Sigmoid colon (tissue), 7 donors: ENCODE measurements at places on chromosomes 12 and 14.

- DNase-seq, result no peak
Observed at GRCh38 chr12:39443929-39444209, 949 bp upstream of the KIF21A start.

- no peak for DNase-seq
Observed at GRCh38 chr14:43147485-43147884, 1359.6 kb downstream of the FSCB start.

DNA sequence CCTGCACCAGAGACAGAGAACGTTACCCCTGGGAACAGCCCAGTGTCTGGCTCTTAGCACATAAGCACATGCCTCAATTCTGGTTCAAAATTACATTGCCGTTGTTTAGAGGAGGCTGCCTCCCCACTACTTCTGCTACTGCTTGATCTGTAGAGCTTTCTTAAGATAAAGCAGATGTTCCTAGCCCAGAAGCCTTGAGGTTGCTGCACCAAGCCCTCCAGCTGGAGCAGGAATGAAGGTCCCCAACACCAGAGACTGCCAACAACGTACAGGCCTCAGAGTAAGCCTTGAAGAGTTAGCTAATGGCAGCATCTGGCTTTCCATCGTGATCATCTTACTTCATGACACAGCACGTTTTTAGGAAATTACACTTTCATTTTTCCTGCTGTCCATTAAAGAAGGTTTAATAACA lies 34.7 kb upstream of the AMIGO2 start:
- DNase-seq, result no peak

DNA sequence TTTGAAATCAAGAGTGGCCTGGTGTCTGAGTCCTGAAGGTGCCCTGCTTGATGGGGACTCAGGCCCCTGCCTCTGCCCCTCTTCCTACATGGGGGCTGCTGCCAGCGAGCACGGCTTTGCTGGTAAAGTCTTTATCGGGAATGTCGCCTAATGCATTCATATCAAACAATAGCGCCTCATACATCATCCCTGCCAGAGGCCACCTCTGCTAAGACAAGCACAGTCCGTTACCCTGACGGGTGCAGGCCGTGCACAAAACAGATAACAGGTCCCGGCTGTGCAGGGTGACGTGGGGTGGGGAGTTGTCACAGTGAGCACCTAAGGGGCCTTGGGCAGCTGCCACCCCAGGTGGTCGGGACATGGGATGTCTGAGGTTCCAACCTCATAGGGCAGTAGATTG lies 68.4 kb upstream of the FAM222A start:
- DNase-seq, result no peak

DNA sequence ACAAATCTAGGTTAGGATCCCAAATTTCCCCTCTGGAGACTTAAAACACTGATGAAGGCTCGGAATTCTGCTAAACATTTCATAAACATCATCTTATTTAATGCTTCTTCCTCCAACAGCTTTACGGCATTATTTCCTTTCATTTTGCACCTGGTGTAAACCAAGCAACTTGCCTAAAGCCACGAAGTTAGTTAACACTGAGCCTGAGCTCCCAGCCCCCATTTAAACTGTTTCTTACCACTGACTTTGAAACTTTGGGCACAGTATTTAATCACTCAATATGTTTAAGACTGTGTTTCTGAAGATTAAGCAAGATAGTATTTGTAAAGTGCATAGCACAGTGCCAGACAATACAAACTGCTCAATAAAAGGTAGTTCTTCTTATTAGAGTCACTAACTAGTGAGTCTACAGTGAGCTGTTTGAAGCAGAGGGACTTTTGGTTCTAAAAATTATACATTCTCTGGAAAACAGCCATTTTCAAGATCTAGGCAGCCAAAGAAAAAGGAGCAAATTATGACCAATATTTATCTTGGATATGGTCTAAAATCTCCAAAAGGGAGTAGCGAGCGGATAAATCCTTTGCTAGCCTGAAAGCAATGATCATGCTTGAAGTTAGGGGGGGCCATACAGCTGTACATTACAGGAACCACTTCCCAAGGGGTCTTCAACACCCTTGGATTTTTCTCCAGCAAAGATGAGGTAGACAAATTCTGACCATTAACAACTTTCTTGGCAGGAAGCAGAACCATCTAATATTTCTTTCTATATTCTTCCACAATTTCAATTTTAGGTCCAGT lies 4.0 kb downstream of the EGLN3 start:
- no peak for DNase-seq

GRCh38 chr12:123839826-123840225 lies 77.7 kb downstream of the DNAH10 start:
- no peak for DNase-seq

GRCh38 chr12:42076976-42077375 lies 67.7 kb downstream of the GXYLT1 start:
- DNase-seq, result no peak

- no peak for DNase-seq
Observed at GRCh38 chr14:84343656-84344055, 1186.3 kb upstream of the FLRT2 start.

DNA sequence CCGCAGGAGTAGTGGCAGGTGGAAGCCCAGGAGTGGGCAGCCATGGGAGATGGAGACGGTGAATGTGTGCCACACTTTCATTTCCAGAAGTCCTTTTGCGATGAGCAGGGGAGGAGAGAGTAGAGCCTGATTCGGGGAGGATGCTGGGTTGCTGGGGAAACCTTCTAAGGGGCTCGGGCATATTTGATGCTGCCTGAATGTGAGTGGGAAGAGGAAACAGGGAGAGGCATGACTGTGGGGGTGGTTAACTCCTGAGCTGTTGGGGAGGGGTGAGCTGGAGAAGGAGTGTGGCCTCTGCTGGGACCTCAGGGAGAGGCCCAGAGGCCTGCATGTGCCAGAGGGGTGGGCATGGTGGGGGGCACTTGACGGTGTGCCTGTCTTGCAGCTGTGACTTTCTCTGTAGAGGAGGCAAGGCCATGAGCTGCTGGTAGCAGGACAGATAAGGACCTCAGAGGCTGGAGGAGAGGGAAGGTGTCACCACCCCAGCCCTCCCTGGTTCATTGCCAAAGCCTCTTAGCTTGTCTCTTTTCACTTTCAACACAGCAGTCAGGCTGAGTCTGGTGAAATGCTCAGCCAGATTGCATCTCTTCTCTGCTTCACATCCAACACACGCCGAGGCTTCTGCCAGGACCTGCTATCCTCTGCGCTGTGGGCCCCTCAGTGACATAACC lies 11.4 kb downstream of the GLT1D1 start:
- peak; percentile 40 for DNase-seq

DNA sequence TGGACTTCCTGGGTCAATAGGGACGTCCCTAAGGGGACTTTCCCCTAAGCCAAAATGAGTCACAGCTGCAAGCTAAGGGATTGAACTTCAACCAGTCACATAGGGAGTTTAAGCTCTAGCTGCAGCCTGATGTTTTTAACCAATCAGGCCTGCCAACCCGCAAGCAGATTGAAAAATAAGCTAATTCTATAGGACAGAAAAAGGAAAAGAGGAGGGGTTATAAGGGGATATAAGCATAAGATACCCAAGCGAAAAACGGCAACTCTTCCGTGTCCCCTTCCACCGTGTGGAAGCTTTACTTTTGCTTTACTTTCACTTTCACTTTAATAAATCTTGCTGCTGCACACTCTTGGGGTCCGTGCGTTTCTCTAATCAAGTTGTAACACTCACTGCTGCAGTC lies 24.4 kb downstream of the ATP23 start:
- no peak for DNase-seq

- no peak for DNase-seq
Observed at GRCh38 chr12:68447797-68448260, 115.7 kb upstream of the MDM1 start.

DNA sequence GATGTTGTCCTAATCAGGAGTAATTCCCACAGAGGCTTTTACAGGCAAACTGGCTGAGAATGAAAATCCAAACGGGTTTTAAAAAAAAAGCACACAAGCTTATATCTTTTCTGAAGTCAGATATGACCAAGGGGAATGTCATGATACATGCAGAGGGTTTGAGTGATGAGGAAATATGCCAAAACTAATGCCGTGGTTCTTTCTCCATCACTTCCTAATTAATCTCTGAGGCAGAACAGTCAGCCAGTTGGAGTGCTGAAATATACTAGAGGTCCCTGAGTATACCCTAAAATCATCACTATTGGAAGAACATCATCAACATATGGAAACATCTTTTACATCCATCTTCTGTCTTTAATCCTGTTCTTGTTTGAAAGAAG lies 160.8 kb upstream of the FAR2 start:
- DNase-seq, result no peak

GRCh38 chr12:3259973-3260372 lies 182.8 kb downstream of the TSPAN9 start:
- no peak for DNase-seq

- no peak for DNase-seq
Observed at GRCh38 chr12:115979851-115980250, 297.6 kb downstream of the MED13L start.

DNA sequence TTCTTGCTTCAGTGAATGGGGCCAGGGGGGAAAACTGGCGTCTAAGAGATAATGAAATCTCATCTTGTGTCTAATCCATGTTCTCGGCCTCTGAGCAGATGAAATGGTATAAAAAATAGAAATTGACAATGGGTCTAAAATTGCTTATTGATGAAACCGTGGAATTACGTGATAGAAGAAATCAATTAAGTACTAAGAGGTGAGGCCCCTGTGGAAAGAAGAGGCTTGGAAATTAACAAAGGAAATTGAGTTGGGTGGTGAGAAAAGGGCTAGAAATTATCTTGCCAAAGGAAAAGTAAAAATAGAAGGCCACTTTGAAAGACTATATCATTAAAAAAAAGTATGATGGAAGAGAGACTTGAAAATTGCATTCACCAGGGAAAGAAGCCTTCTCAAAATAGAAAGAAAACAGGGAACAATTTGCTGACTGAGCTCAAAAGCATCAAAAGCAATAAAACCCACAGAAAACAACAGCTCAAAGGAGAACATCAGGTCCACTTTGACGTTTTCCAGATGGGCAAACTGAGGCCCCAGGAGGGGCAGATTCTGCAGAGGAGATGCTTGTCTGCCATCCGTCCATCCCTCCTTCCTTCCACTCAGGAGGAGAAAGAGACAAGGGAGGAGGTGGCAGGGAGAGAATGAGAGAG lies 226.1 kb upstream of the RTL1 start:
- DNase-seq, result no peak

DNA sequence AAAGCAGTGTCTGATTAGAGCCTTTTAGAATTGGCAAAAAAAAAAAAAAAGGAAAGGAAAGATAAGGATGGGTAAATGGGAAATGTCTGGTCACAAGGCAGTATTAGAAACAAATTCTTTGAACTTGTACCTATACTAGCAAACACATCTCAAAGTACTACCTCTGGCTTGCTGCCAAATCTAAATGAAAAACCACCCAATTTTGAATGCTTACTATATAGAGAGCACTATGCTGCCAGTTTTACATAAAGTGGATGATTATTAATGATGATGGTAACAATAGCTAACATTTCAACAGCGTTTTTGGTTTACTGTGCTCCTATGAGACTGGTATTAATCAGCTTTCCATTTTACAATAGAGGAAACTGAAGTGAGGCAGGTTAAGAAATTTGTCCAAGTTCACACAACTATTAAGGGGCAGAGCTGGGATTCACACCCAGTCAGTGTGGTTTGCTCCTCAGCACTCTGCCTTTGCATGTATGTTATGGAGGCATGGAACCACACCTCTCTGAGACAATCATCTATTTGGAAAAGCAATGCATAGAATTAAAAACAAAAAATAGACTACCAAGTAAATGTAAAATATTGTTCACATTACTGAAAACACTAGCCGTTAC lies 34.2 kb downstream of the ATP2B1 start:
- no peak for DNase-seq

DNA sequence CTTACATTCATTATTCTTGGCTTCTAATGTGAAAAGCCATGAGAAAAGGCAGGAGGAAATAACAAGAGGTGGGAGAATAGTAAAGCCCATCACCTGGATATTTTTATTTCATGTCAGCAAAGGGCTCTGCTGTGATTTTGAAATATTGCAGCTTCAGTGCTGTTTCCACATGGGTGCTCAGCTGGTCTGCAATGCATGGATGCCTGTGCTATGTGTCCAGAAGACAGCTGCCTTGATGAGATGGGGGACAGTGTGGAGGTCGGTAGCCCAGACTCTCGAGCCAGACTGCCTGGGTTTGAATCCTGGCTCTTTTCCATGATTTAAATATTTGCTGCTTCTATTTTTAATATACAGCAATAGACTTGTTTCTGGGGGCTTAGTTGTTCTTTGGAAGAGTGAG lies 477.5 kb upstream of the GARIN6 start:
- DNase-seq, result no peak

DNA sequence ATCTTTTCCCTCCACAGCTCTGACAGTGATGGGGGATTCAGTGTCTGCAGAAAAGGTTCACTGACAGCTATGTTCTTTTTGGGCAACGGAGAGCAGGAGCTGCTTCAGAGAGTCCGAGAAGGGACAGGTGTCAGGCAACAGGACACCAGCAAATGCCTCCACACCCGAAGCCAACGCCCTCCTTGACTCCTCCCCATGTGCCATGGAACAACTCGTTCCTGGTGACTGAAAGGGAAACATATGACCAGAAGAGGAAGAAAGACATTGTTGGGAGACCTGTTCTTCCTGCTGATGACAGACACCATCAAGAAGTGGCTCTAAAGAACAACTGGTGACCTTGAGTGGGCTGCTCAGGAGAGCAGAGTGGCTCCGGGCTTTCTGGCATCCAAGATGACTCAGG lies 172.3 kb upstream of the NOS1 start:
- DNase-seq, result no peak

DNA sequence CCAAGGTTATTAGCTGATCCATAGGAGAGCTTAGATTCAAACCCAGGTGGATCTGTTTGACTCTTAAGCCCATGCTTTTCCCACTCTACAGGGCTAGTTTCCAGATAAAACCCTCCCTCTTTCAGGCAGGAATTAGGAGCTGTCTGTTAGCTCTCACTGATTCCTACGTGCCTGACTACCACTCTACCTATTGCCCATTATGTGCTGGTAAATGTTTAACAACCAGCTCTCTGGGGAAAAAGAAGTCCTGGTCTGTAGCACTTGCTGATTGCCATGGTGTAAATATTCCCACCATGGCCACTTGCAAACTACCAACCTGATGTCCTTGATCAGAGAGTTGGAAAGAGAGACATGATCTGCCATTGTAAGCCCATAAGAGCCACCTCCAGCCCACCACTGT lies 65.5 kb upstream of the BDKRB2 start:
- DNase-seq, result no peak

- no peak for DNase-seq
Observed at GRCh38 chr14:37262649-37263048, 64.9 kb downstream of the MIPOL1 start.
